ENCODE measurements at places on chromosomes 2 and 18.

DNA sequence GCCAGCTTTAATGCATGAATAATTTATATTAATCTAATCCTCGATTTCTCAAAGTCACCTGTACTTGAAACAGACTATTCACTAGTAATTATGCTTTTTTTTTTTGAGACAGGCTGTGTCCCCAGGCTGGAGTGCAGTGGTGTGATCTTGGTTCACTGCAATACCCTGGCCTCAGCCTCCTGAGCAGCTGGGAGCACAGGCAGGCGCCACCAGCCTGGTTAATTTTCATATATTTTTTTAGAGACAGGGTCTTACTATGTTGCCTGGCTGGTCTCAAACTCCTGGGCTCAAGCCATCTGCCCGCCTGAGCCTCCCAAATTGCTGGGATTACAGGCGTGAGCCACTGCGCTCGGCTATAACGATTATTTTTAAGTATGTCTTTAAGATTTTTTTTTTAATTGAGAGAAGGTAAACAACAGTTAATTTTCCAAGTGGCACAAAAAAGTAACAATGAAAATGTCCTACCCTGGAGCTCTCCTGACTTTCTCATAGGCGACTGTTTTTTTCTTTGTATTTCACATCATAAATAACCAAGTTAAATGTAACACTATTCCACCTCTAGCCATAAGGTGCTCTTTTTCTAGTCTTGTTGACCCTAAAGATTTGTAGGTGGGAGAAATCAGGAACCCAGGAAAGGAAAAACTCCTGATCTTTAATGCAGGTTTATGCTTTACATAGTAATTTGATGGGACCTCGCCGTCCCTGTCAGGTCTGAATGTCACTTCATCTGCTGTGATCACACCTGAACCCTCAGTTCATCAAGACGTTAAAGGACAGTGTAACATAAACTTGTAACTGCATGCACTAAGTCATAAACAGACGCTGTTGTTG, 1.3 kb upstream of the ANKRD12 start:
- DNase-seq, result no peak

DNA sequence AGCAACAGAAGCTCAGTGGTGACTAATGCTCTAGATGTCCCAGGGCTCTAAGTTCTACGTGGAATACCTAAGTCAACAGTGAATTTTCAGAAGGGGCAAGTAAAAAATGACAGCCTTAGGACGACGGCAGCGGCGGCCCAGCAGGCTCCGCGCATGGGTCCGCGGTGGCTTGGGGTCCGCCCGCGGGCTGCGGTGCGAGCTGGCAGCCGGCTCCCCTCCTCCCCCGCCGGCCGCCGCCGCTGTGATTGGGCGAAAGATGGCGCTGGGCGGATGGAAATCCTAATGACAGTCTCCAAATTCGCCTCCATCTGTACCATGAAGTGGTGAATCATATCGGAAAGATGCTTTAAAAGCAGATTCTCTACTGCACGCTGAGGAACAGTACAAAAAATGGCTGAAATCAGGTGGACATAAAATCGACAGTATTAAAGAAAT, 74.7 kb downstream of the HNRNPLL start:
- DNase-seq, result peak; percentile 46

GRCh38 chr2:20744366-20745335, 77.7 kb downstream of the GDF7 start:
- no peak for DNase-seq

DNA sequence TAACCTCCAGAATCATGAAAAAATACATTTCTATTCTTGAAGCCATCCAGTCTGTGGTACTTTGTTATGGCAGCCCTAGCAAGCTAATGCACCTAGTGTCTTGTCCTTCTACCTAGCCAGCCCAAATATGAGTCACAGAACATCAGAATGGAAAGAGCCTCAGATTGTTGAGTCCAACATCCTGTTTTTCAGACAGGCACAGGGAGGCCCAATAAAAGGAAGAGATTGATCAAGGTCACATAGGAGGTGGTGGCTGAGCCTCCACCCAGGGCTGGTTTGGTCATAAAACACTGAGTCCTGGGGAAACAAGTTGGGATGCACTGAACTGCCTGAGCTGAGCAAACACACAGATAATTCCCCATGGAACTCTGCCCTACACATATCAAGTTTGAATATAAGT, 195.5 kb downstream of the TTC32 start:
- no peak for DNase-seq

GRCh38 chr2:190127651-190128050, 65.1 kb upstream of the MSTN start:
- DNase-seq, result no peak

DNA sequence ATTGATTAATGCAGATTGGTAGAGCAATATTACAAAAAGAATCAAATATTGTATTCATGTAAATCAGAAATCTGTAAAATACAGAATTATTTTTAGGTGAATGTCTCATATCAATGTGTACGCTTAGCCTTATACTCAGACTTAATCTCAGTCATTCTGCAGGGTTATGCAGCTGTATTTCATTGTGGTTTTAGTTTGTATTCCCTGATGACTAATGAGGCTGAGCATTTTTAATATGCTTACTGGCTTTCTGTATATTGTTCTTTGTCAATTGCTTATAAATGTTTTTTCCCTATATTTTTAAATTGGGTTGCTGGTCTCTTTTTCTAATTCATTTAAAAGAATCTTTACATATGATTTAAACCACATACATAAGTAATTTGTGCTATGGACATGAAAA, 50.1 kb downstream of the CDH19 start:
- DNase-seq, result no peak

GRCh38 chr2:230614913-230615332, 97.7 kb upstream of the CAB39 start:
- no peak for DNase-seq

GRCh38 chr2:18722101-18722500, 132.7 kb upstream of the NT5C1B start:
- no peak for DNase-seq

GRCh38 chr2:222594679-222595078, 61.2 kb downstream of the FARSB start:
- DNase-seq, result no peak

DNA sequence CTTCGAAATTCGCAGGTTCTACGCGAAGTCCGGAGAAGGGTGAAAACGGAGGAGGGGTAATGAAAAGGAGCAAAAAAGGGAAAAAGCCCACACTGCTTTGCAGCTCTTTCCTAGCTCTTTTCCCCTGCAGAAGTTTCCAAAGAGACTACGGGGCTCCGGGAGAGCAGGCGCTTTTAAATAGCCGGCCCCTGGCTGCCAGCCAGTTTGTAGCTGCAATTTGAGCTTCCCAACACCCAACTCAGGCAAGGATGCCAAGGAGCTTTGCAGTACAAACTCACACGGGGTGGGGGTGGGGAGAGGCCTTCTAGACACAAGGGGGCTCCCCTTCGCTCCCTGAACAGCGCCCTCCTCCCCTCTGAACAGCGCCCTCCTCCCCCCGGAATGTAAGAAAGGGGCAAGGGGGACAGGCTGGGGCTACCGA, at the start of gene IGFBP5:
TSS of gene IGFBP5 (minus strand) at position 149 of the 421 bp plus-strand sequence. CDS start 774 bp downstream, outside the sequence.
- DNase-seq, result no peak

DNA sequence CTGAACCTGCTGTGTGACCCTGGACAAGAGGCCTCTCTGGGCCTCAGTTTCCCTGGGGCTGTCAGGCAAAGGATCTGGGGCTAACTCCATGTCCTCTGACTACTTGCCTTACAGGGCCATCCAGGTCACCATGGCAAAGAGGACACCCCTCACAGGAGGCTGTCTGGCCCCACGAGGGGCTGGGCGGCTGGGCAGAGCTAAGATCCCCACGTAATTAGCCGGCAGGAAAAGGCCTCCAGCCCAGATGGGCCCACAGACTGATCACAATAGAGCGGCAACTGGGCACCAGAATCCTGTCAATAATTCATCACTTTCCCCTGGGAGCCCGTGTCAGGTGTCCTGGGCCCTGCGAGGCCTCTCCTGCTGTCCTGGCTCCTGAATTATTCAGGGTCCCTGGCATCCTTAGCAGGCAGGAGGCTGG, 44.8 kb upstream of the OTOF start:
- DNase-seq, result no peak

DNA sequence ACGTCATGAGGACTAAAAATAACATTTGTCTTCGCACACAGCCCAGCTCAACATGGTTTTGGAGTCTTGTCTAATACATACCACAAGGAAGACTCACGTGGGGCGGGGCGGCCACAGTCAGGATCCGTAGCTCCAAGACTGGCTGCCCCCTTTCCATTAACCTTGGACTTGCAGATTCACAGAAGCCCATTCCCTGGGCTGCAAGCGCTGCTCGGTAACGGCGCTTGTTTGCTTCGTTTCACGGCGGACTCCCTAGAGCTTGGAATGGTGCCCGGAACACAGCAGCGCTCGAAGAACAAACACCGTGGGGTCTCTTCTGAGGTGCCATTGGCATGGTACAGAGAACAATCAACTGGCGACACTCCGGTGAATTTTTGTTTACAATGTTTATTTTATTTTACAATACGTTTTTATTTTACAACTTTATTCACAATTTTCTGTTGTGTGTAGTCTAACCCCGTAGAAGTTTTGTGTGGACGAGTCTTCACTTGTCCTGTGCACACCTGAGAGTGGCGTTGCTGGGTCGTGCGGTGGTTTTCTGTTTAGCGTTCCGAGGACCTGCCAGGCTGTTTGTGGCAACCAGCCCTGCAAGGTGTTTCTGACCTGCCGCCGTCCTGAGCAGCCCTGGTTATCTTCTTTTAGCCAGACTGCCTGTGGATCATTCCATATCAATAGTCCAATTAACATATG, 126.5 kb downstream of the GALR1 start:
- no peak for DNase-seq

GRCh38 chr2:119422360-119423107, 9.1 kb upstream of the TMEM37 start:
- no peak for DNase-seq

DNA sequence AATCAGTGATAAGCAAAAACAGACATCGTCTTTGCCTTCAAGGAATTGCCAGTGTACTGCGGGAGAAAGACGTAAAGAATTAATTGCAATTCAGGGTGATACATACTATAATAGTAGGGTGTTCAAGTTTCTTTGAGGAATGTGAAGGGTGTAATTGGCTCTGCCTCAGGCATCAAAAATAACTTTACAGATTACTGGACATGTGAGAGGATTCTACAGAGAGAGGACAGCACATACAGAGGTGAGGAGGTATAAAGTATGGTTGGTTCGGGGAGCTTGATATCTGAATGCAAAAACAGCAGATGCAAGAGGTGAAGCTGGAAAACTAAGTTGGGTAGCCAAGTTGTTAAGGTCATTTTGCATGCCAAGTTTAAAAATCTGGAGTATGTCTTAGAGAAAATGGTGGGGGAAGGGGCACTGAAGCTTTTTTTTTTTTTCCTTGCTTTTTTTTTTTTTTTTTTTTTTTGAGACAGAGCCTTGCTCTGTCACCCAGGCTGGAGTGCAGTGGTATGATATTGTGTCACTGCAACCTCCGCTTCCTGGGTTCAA, 227.5 kb upstream of the FOSL2 start:
- no peak for DNase-seq

GRCh38 chr2:152097801-152098495, 896 bp downstream of the CACNB4 start:
- peak; percentile 17 for DNase-seq

- DNase-seq, result no peak
These were observed 364.4 kb downstream of the ZNF521 start for GRCh38 chr18:24987303-24988252.

DNA sequence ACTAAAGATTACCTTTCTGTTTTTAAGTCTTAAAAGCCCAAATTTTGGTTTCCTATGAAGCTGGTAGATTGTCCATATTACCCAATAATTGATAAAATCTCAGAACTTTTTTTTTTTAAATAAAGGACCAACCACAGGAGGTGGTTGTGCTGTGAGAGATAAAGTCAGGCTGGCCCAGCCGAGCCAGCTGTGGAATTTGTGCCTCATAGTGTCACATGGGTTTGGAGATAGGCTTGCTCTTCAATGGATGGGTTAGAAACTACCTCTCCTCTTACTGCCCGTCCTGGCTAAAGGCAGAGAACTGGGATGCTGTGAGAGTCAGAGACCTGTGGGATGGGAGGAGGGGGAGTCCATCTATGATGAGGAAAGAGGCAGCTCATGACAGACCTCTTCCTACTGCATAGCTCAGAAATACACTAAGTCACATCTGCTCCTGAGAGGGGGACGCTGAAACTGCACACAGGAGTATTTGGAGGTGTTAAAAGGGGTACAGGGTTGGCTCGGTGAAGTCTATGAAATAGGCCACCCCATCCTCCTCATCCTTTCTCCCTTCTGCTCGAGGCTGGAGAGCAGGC, 99.7 kb upstream of the MGAT4A start:
- DNase-seq, result no peak

- no peak for DNase-seq
These were observed 782 bp downstream of the FAM228B start for GRCh38 chr2:24123922-24124580.

- DNase-seq, result no peak
These were observed 887.5 kb upstream of the NRXN1 start for GRCh38 chr2:51919395-51919794.

- DNase-seq, result no peak
These were observed 30.4 kb downstream of the SCN7A start for GRCh38 chr2:166463640-166464039.

DNA sequence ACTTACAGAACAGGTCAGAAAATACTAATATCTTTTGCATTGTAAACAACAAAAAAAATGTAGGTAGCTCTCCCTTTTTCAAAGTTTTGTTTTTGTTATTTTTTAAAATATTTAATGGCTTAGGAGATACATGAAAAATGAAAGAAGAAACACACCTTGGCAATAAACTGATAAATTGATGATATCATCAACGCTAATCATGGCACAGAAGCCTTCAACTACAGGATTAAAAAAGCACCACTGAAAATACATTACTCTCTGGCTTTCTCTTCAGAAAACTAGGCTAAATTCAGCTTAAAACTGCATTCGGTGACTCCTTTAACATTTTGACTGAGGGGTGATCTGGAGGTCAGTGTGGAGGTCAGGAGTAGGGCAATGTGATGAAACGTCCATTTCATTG, 1018.8 kb upstream of the FANCL start:
- no peak for DNase-seq

DNA sequence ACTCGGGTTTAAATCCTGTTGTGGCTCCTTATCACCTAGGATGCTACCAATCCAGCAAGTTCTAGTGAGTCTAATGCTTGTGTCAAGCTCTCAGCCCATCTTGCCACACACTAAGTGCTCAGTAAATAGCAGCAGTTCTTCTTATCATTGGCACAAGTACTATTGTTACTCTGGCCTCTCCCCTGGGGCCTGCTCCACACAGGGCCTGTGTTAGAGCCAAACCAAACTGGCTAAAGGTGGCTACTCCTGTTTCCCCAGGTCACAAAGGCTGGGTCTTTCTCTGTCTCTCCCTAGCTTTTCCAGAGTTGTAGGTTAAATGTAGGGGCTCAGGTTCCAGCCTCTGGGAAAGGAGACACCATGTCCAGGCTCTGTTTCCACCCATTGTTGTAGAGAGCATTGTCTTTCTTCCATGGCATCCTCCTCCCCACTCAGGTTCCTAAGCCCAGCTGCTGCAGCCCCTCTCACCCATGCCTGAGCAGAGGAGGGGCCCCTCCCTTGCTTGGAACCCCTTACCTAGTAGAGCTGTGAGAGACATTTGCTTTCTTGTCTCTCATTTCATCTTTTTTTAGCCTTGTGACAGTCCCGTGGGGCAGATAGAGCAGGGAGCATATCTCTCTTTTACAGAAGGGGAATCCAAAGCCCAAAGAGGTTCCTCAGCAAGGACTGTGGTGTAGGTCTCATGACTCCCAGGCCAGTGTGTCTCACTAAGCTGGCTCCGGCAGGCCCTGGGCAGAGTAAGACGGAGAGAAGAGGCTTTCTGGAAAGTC, 56.4 kb upstream of the OTOF start:
- no peak for DNase-seq

All from suppressor macrophage (primary cell).